ENCODE measurements at places on chromosomes 6 and 20. TPM values are rescaled to one million over a fixed set of nuclear protein-coding genes. Genes with fewer than 3 reads are reported as not detected.

SIRPG gene
- total RNA-seq = not detected

DNAH8 gene
- not detected for total RNA-seq

DNA sequence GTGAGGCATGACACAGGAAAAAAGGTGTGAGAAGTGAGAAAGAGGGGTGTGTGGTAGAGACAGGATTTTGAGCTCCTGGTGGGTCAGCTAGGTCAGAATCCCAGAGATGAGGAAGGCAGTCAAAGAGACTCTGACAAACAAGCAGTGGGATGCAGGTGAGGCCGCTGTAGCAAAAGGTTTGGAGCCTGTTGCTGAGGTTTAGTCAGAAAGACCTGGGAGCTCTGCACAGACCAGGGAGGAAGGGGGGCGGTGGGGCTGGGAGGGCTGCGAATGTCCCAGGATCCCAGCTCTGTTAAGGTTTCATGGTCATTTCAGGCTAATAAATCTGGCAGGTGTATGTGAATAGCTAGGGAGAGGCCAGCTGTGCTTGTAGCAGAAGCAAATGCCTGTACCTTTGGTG lies 373.9 kb upstream of the SYNCRIP start:
- DNase-seq = no peak

DNA sequence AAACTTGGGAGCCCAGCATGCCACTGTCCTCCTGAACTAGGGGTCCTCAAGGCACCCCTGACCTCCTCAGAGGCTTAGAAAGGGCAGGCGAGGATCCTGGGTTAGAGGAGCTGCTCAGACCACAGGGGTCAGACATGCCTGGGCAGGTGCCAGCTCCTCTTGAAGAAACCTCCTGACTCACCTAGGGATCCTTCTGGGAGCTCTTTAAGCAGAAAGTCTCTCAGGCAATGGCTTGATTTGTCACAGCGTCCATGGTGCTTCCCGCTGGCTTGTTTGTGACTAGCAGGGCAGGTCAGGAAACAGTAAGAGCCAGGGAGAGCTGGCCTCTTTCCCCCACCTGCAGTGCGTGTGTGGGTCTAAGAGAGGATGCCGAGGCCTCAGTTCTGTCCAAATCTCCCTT lies 174.5 kb upstream of the SNX9 start:
- DNase-seq = no peak

GRCh38 chr6:87731818-87732661 lies 30.0 kb upstream of the AKIRIN2 start:
- peak; percentile 81 for DNase-seq

All from SK-MEL-5 (cell line).